ENCODE measurements at places on chromosomes 4 and X. TPM values are rescaled to one million over a fixed set of nuclear protein-coding genes. Genes with fewer than 3 reads are reported as not detected.

The AKAP4 gene
- polyA plus RNA-seq: not detected

GRCh38 chrX:120672389-120672788 lies 42.5 kb upstream of the C1GALT1C1 start:
- no peak overlapping the region for H3K4me3 ChIP-seq
- H3K27ac ChIP-seq: peak overlapping the region; percentile 25
- peak; percentile 22 for DNase-seq
- peaks cover 13% of the 10 kb centered on the region for H3K4me1 ChIP-seq
- no peaks in the 10 kb centered on the region for H3K27me3 ChIP-seq

DNA sequence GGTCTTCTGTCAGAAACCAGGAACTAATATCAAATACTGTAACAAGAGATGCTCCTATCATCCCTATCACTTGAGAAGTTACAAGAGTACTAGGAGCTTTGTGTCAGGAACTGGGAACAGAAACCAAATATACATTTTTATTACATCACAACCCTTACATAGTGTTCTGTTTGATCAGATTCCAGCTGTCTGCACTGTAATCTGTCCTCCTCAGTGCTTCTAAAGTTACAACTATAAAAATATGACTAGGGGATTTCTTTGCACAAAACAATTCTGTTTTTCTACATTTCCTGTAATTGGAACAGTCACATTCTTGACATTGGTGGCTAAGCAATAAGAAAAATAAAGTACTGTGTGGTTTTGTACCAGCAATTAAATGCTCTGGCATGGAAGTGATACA lies 686.0 kb downstream of the PDHA2 start:
- no peaks in the 10 kb centered on the region for H3K4me1 ChIP-seq
- H3K4me3 ChIP-seq: no peak overlapping the region
- DNase-seq: no peak
- no peak overlapping the region for H3K27ac ChIP-seq
- H3K36me3 ChIP-seq: no peaks in the 10 kb centered on the region

DNA sequence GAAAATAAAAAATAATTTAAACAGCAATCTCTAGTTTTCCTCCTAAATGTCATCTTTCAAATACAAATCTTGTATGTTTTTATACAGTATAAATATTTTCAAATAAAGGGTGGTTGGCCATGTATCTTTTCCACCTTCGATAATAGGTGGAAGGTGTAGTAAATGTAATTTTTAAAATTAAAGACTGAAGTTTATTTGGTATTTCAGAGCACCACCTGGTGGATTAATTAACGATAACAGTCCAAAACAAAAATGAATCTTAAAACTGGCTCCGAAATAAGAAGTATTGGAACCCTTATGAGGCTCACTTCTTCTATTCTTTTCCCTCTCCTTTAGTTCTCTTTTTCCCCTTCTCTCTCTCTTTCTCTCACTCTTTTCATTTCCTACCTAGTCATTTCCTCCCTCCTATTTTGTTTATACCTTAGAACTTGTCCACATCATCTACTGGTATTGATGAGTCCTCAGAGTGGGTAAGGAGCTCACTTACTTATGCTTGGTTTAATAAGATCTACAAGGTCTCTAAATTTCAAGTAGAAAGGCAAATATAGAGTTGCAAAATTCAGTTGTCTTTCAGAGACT lies 82.9 kb upstream of the EXOC1L start:
- no peaks in the 10 kb centered on the region for H3K4me1 ChIP-seq
- no peak overlapping the region for H3K27ac ChIP-seq
- H3K36me3 ChIP-seq: no peaks in the 10 kb centered on the region
- no peak for DNase-seq

DNA sequence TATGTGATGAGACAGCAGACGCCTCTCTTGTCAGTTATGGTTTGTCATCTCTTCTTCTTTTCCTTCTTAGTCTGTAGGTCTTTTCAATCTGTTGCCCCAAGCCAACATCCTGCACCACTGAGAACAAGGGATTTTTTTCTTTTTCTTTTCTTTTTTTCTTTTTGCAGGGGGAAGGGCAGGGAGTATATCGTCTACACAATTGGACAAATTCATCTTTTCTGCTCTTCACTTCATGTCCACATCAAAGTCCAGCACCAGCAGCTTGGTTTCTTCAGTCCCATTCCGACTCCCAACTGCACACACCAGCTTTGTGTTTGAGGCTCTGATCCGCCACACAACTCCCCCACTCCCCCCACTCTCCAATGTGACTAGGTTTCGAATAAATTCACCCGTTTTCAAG lies 213.2 kb downstream of the FBXW7 start:
- H3K4me1 ChIP-seq: no peaks in the 10 kb centered on the region
- H3K27me3 ChIP-seq: no peaks in the 10 kb centered on the region
- DNase-seq: no peak
